ENCODE measurements at places on chromosomes 2 and 18. TPM values are rescaled to one million over a fixed set of nuclear protein-coding genes. Genes with fewer than 3 reads are reported as not detected.

Gene ANO7
- 0.79 TPM for total RNA-seq

Gene DSG1
- total RNA-seq, result 48.9 TPM

Gene RAD51AP2
- 0.14 TPM for total RNA-seq

Gene GRB14
- 0.98 TPM for total RNA-seq

Gene MAP3K19
- total RNA-seq, result not detected

Gene RAB31
- total RNA-seq, result 25.0 TPM

Gene EMILIN1
- total RNA-seq, result 5.8 TPM

Gene CETN1
- total RNA-seq, result not detected

Gene ADAM23
- total RNA-seq, result 0.09 TPM

Gene KCNE4
- 0.35 TPM for total RNA-seq

Gene STK25
- 196 TPM for total RNA-seq

Gene ELP2
- total RNA-seq, result 40.9 TPM

Gene AFG3L2
- 51.3 TPM for total RNA-seq

Gene ZNF804A
- 0.05 TPM for total RNA-seq

Gene WIPF1
- total RNA-seq, result 1.3 TPM

Gene SLC1A4
- total RNA-seq, result 4.2 TPM

Gene ZSWIM2
- total RNA-seq, result not detected

Gene FN1
- total RNA-seq, result 679 TPM

Gene GPR55
- total RNA-seq, result not detected

Gene SCYGR4
- total RNA-seq, result not detected

Gene NT5DC4
- total RNA-seq, result not detected

Gene TGOLN2
- 28.0 TPM for total RNA-seq

Data from airway epithelial cell (primary cell).